ENCODE measurements at places on chromosomes 7 and 10. TPM values are rescaled to one million over a fixed set of nuclear protein-coding genes. Genes with fewer than 3 reads are reported as not detected.

Gene EPHB6
- total RNA-seq: 3.8 TPM

Gene VWDE
- not detected for total RNA-seq

Gene FKBP6
- total RNA-seq: not detected

Gene NUDT5
- total RNA-seq: 63.9 TPM

Gene MKX
- not detected for total RNA-seq

Gene AKAP9
- 37.7 TPM for total RNA-seq

Gene AQP1
- total RNA-seq: 0.82 TPM

Gene IFIT1B
- total RNA-seq: not detected

Gene NEUROD6
- not detected for total RNA-seq

Gene HMX2
- total RNA-seq: not detected

Gene NCF1
- total RNA-seq: not detected

Gene TUBB8
- total RNA-seq: not detected

Gene ELFN1
- total RNA-seq: 1.5 TPM

Gene CACNA2D1
- 18.8 TPM for total RNA-seq

Gene CRPPA
- total RNA-seq: 2.0 TPM

Gene BET1
- 30.6 TPM for total RNA-seq

Gene AKR1C8
- not detected for total RNA-seq

Gene PILRA
- 2.5 TPM for total RNA-seq

Gene PON1
- not detected for total RNA-seq

Gene PTF1A
- total RNA-seq: not detected

Gene ZPBP
- total RNA-seq: not detected

All from glomerular endothelial cell (primary cell).